ENCODE measurements at places on chromosomes 3 and 15. TPM values are rescaled to one million over a fixed set of nuclear protein-coding genes. Genes with fewer than 3 reads are reported as not detected.

NUDT16 gene
- total RNA-seq, result 11.0 TPM

NANOGP8 gene
- total RNA-seq, result not detected

GLCE gene
- 13.3 TPM for total RNA-seq

GUCA1C gene
- total RNA-seq, result not detected

FBXO22 gene
- 67.9 TPM for total RNA-seq

CDHR4 gene
- 1.3 TPM for total RNA-seq

SLC38A3 gene
- total RNA-seq, result not detected

ARGFX gene
- not detected for total RNA-seq

GP5 gene
- not detected for total RNA-seq

TJP1 gene
- 42.8 TPM for total RNA-seq

SKOR1 gene
- total RNA-seq, result under 0.01 TPM

OTOL1 gene
- not detected for total RNA-seq

ABTB1 gene
- 5.8 TPM for total RNA-seq

ADGRG7 gene
- total RNA-seq, result 0.12 TPM

TMEM45A gene
- 56.3 TPM for total RNA-seq

ZSCAN29 gene
- 10.9 TPM for total RNA-seq

FRMD5 gene
- total RNA-seq, result 15.4 TPM

ZNF619 gene
- total RNA-seq, result 4.3 TPM

IQCF5 gene
- total RNA-seq, result not detected

JAGN1 gene
- 31.5 TPM for total RNA-seq

ERICH6 gene
- total RNA-seq, result not detected

VILL gene
- 8.9 TPM for total RNA-seq

TIMP4 gene
- total RNA-seq, result 3.4 TPM

EHD4 gene
- 6.2 TPM for total RNA-seq

GSK3B gene
- 28.0 TPM for total RNA-seq

ZMYND10 gene
- total RNA-seq, result 0.70 TPM

GPR156 gene
- total RNA-seq, result 0.23 TPM

KLHL6 gene
- total RNA-seq, result not detected

MCTP2 gene
- 4.7 TPM for total RNA-seq

LTF gene
- total RNA-seq, result not detected

GAP43 gene
- total RNA-seq, result 5.1 TPM

ENTPD3 gene
- total RNA-seq, result not detected

KBTBD12 gene
- not detected for total RNA-seq

ACSBG1 gene
- total RNA-seq, result under 0.01 TPM

TFRC gene
- total RNA-seq, result 543 TPM

THAP10 gene
- total RNA-seq, result 0.35 TPM

TNFAIP8L3 gene
- total RNA-seq, result 16.5 TPM

HMG20A gene
- total RNA-seq, result 18.5 TPM

TRAT1 gene
- total RNA-seq, result not detected

NLGN1 gene
- 3.0 TPM for total RNA-seq

IGSF11 gene
- 0.12 TPM for total RNA-seq

AHSG gene
- not detected for total RNA-seq

PAQR9 gene
- 0.08 TPM for total RNA-seq

TSC22D2 gene
- total RNA-seq, result 5.1 TPM

ANKRD34C gene
- not detected for total RNA-seq

ONECUT1 gene
- not detected for total RNA-seq

CLDN16 gene
- total RNA-seq, result not detected

SKIC8 gene
- total RNA-seq, result 94.6 TPM

GOLGA6L7 gene
- not detected for total RNA-seq

STAC gene
- 17.5 TPM for total RNA-seq

SLC12A1 gene
- total RNA-seq, result not detected

SELENOK gene
- total RNA-seq, result 31.3 TPM

AMOTL2 gene
- total RNA-seq, result 71.3 TPM

WDR93 gene
- total RNA-seq, result not detected

DPPA2 gene
- not detected for total RNA-seq

GPR15 gene
- total RNA-seq, result not detected

DAZL gene
- not detected for total RNA-seq

Measured in smooth muscle cell of the coronary artery (primary cell).